ENCODE measurements at places on chromosomes 6 and 20.

DNA sequence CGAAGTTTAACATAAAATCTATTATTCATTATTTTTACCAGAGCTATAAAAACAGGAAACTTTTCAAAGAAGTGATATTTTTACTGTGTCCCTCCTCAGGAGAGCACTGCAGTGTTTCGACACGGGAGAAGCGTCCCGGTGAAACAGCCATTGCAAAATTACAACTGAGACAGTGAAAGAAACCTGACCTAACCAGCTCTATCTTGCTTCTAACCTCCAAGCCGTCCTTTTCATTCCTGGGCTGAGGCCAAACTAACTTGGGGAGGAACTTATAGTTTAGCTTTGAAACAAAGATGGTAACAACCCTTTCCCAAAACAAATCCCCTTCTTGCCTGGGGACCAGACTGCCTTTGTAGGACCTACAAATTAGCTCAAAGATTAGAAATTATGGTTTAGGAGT, 79.2 kb downstream of the WDR27 start:
- DNase-seq: no peak

DNA sequence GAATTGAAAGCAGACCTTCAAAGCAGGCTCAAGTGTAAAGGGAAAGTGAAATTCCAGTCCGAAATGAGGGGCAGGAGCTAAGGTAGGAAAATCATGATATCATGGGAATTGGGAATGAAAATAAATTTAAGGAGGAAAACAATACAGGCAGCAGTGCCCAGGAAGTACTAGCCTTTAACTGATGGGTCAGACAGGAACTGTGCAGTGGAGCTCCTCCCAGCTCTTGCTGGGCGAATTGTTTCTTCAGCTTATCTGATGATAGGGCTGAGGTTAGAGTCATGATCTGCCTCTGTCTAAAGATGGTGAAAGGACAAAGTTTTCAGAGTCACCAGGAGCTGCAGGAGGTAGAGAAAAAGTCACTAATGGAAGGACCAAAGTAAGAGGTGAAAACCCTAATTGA, 457.9 kb upstream of the PTCHD4 start:
- no peak for DNase-seq

DNA sequence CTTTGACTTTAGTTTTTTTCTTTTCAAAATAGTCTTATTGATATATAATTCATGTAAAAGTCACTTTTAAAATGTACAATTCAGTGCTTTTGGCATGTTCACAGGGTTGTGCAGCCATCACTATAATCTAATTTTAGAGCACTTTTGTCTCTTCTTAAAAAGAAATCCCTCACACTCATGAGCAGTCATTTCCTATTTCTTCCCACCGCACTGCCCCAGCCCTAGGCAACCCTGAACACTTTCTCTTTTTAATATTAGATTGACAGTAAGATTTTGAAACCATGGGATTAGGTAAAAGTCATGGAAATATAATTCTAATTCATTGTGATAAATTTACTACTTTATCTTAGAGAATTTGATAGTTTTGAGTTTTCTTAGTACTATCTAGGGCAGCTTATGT, 309.4 kb downstream of the UTRN start:
- DNase-seq: no peak

- no peak for DNase-seq
Observed at GRCh38 chr6:56671651-56672461, 29.2 kb upstream of the DST start.

DNA sequence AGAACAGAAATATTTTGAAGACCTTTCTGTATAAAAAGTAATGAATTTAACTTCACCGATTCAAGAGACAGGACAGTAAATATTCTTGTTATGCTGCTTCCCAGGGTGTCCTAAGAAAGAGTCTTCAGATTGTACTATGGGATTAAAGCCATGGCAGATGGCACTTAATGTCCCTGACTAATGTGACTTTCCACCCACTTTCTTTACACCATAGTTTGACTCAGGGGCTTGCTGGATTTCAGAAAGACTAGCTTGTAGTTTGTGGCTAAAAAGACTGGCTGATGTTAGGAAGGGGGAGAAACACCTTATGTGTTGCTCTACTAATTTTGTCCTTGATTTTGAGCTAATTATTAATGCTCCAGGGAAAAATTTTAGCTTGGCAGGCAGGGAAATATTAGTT, 75.9 kb downstream of the UTRN start:
- DNase-seq: no peak

GRCh38 chr6:157763129-157763903, 59.7 kb upstream of the SNX9 start:
- DNase-seq: no peak

DNA sequence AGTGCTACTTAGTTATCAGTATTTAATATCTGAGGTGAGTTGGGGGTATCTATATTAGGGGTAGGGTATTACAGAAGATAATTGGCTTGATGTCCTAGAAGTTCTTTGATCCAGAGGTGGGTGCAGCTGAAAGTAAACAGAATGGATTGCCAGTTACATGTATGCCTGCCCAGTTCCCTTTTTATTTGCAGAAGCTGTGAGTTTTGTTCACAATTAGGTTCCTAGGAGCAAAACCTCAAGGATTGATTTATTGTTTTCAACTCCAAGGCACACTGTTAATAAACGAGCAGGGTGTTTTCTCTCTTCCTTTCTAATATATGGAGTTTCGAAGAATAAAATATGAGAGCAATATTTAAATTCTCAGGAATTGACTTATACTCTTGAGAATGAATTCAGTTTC, 129.0 kb downstream of the SULF2 start:
- DNase-seq: no peak

DNA sequence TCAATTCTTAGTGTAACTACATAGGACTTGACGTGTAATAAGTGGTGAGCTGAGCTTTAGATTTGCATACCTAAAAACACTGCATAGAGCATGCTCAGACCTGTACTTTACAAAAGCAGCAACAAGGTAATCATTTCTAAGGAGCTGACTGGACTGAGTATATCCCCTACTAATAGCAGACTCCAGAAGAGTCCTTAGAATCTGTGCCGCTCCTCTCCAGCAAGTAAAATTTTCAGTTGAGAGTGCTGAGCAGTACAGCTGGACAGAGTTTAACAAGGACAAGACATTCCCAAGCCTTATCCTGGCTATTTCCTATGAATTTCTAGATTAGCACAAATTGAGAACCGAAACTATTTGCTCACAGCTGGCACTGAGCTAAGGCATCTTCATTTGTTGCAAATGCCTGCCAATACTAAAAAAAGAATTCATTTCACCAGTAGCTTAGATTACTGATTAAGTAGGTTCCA, 26.1 kb upstream of the KLHL31 start:
- no peak for DNase-seq

DNA sequence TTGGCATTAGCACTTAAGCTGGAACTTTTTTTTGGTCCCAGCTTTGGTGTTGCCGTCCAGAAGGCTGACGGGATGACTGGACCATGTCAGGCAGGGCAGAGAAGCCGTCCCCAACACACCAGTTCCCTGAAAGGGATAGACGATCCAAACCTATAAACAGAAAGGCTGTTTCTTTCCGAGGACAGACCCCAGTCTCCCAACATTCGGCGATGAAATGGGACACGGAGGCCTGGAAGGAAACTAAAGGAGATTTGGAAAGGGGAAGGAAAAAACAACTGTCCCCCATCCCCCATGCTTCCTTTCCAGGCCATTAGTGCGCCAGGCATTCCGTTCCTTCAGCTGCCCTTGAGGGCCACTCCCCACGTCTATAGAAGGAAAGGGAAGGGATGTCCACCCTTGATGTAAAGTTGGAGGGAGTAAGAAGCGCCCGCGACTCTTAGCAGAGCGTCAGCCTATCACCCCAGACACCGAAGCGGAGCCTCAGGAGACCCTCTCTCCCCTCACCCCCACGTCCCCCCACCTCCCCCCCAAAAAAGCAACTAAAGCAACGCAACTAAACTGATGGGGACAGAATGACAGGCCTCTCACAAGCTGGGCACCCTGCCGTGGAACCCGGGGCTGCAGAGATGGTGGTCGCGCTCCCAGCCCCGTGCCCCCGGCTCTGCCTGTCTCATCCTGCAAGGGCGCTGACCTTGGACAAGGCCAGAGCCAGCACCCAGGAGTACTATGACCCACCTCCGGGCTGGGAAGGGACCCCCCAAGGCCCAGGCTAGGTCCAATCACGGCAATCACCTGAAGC, 638 bp downstream of the BLCAP start:
- no peak for DNase-seq

- DNase-seq: no peak
Observed at GRCh38 chr6:137944793-137945498, 77.9 kb downstream of the TNFAIP3 start.

DNA sequence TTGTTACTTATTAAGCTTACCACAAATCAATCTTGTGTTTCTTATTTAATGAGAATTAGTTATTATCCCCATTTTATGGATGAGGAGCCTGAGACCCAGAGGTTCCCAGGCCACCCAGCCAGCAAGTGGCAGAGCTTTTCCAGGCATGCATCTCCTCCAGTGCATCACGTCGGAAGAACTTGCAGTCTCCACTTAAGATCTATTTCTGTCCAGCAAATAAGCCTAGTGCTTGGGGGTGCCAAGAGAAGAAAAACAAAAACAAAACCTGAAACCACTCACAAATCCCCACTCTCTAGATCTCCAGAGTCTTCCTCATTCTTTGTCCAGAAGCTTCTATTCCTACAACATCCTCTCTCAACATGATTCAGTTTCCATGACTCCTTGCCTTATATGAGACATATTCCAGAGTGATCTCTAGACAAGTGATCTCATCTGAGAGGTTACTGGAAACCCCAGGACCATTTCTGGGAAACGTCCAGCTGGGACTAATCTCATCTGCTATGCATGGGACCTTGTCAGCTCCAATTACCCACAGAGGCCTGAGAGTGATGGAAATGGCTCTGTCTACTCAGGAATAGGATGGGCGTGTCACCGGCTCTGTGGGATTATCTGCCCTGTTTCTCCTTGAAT, 4.1 kb downstream of the GUCA1B start:
- no peak for DNase-seq

- no peak for DNase-seq
Observed at GRCh38 chr6:89215391-89215790, 1.8 kb downstream of the GABRR1 start.
